ENCODE measurements at places on chromosomes 2 and 18.

- DNase-seq: no peak
These were observed 18.2 kb upstream of the C2orf66 start for GRCh38 chr2:196827356-196827755.

- DNase-seq: no peak
These were observed 3.7 kb upstream of the ESPNL start for GRCh38 chr2:238096311-238097011.

- DNase-seq: no peak
These were observed 246.7 kb upstream of the EPHA4 start for GRCh38 chr2:221818616-221819320.

GRCh38 chr2:86482034-86482433 is 40.9 kb downstream of the KDM3A start:
- DNase-seq: no peak

DNA sequence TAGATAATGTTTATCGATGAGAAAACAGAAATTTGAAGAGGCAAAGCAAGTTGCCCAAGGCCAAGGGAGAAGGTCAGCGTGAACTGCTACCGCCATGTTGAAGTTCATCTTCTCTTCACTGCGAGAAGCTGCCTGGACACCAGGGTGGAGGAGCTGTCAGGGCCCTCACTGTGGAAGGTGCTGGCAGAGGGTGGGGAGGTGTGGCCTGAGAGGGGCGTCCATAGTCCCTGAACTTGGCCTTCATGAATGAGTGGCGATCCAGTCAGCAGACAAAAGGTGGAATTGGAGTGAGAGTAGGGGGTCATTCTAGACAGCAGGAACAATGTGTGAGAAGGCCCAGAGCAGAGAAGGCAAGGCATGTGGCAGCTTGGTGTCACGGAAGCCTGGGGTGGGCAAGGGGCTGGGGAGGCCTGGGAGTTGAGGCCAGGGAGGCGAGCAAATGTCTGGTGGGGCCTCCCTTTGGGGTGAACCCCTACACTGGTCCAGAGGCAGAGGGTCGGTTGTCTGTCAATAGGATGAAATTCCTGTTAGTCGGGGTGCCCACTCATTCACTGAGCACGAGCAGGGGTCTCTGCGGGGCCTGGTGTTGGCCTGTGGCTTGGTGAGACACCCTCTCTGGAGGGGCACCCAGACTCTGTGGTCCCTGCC is 33.3 kb upstream of the KCNF1 start:
- DNase-seq: no peak

DNA sequence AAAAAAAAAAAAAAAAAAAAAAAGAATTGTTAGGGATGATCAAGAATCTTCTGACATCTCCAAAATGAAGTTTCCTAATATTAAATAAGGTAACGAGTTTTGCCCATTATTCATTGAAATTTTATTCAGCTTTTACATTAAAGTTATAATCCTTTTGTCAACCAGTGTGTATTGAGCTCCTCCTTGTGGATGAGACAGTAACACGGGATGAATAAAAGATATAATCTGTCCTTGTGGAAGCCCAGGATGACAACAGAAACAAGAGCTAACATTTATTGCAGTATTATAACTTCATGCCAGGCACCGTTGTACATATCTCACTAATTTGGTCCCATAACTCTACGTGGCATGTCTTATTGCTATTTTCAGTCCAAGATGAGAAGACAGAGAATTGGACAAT is 33.4 kb upstream of the SERPINB7 start:
- DNase-seq: no peak

GRCh38 chr18:59877361-59877760 is 22.4 kb upstream of the PMAIP1 start:
- no peak for DNase-seq

- peak; percentile 62 for DNase-seq
These were observed 378 bp upstream of the IAH1 start for GRCh38 chr2:9473985-9474360.

DNA sequence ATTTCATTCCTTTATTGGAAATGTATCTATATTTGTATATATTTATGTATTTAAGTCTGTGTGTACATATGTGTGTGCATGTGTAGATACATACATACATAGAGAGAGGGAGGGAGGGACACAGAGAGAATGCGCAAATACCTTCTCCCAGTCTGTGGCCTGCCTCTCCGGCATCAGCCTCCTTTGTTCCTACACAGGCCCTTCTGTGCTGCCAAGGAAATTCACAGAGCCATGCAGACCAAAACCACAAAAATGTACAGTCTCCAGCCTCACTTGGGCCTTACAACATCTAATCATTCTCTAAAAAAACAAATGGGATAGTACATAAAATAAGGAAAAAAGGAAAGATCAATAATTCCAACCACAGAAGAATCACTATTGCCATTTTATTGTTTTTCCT is 8.8 kb upstream of the CRACDL start:
- DNase-seq: no peak

GRCh38 chr18:78305789-78306188 is 673.8 kb upstream of the SALL3 start:
- no peak for DNase-seq

DNA sequence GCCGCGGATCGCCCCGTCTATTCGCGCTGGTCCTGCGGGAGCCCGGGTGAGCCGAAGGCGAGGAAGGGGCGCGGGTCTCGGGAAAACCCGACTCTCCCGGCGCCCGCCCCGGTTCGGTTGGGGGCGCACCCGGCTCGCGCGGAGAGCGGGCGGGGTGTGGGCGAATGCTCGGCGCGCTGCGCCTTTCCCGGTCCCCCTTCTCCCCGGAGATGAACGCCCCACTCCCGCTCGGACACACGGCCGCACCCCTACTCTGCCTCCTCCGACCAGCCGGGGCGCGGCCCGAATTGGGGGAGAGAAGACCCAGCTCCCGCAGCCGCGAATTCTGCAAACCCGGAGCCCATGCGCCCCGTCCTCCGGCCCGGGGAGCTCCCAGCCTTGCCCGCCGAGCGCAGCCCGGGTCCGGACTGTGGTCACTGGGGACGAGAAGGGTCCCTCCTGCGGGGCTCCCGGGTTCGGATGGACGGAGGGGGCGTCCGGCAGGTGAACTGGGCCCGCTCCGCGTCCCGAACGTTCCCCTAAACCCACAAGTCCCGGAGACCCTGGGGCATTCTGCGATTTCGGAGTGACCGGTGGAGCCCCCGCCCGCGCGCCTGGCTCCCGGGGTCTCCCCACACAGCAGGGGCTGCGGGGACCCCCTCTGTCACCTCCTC is 734 bp downstream of the KCNG2 start:
- no peak for DNase-seq

GRCh38 chr2:117436697-117437096 is 377.8 kb upstream of the DDX18 start:
- no peak for DNase-seq

- DNase-seq: no peak
These were observed 19.4 kb downstream of the TMEM87B start for GRCh38 chr2:112074506-112074905.

DNA sequence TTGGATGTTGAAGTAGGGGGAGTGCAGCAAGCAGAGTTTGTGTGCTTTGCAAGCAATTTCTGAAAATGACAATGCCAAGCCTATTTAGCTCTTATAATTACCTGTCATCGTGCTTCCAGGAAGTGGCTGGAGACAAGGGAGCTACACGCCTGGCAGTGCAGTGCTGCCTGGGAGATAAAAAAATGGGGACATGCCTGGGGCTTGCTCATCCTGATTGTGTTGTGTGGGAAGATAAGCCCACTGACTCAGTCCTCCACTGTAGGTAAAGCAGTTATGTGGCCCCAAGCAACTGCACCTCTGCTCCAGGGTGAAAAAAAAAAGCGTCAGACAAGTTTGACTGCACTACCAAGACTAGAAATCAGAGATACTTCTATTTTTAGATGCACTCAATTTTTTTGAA is 396.9 kb upstream of the NXPH2 start:
- DNase-seq: no peak

DNA sequence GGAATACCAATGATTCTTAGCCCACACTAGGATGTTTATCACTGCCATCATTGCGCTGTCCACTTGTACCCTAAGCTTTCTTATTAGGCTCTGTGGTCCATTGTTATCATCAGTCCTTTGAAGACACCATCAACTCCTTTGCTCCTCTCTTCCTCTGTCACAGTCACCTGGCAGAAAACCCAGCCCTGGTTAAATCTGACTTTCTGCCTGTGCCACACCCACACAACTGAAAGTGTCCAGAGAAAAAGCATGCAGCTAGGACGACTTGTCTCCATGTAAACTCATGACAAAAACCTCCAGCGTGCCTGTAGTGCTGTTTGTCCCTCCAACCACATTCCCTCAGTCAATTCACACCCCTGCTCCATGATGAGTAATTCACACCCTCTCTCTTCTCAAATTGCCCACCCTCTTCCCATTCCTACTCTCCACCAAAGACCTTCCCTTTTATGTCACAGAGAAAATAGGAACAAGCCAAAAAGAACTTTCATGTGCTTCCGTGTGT is 297.4 kb upstream of the MGAT5 start:
- no peak for DNase-seq

- peak; percentile 61 for DNase-seq
These were observed 10.0 kb upstream of the GBX2 start for GRCh38 chr2:236177967-236178889.

DNA sequence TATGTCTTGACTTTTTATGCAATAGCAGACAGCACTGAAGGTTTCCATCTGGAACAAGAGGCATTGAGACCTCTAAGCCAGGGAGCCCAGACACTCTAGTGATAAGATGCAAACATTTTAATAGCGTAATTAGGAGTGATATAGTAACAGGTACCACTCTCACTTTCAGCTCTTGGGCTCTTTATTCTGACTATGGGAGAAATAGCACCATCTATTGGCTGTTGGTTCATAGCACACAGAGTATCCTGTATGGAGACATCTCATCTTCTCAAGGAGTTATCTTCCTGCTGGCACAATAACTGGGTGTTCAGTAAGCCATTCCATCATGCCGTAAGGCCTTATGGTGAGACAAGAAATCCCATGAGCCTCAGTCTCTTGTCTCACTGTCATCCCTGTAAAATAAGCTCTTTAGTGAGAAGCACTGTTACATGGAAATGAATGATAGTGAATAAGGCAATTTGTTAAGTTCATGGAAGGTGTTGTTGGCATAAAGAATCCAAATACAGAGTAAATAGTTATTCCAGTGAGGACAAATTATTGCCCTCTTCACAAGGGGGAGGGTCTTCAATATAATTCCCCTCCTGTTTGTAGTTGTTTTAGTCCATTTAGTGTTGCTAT is 48.3 kb downstream of the THUMPD2 start:
- no peak for DNase-seq

- no peak for DNase-seq
These were observed 234.8 kb upstream of the PXDN start for GRCh38 chr2:1979138-1979537.

- DNase-seq: no peak
These were observed 255.8 kb downstream of the ERBB4 start for GRCh38 chr2:212282671-212283261.

DNA sequence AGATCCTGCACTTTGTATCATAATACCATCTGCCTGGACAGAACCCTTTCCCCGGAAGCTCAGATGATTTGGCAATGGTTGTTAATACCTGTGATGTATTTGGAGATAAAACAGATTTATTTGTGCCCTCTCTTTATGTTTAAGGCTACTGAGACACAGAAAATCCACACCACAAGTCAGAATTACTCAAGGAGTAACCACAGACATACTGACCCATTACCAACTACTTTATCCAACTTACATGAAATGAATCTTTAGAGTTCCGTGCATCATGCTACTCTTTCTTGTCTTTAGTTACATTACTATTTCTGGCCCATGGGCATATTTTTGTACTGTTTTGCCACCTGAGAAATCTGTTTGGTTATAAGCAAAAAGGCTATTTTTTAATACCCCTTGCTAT is 384.0 kb downstream of the STK39 start:
- DNase-seq: no peak

DNA sequence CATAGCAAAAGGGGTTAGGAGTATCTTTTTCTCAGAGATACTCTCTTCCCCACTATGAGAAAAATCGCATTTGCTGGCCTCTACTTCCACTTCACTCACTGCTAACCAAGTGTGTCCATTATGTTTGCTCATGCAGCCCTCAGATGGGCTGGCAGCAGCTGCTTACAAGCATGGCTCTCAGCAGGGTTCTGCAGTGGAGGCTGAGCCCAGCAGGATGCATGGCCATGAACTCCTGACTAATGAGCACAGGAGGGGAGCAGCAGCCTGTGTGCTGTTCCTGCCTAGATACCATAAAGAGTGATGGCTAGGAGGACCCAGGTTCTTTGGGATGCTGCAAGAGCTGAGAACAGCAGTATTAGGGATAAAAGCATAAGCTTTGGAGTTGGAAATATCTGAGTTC is 316.9 kb upstream of the THSD7B start:
- no peak for DNase-seq

DNA sequence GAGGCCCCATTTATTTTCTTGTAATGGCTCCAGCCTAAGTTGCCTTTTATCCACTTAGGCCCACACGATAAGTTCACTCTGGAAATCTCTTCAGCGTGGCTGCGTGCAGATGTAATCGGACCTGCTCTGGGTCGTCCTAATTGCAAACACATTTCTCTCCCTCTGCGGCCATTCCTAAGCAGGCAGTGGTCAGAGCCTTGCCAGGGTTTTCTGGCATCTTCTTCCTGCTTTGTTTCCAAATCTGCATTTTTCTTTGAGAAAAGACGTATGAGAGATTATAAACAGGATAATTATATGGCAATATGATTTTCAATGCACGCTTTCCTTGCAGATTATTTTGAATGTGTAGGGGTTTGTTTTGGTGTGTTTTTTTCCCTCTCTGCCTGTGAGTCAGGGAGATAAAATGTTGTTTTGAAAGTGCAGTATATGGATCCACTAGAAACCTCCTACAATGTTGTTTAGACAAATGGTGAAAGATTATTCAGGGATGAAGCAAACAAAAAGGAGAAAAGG is 239.4 kb upstream of the TANK start:
- no peak for DNase-seq

DNA sequence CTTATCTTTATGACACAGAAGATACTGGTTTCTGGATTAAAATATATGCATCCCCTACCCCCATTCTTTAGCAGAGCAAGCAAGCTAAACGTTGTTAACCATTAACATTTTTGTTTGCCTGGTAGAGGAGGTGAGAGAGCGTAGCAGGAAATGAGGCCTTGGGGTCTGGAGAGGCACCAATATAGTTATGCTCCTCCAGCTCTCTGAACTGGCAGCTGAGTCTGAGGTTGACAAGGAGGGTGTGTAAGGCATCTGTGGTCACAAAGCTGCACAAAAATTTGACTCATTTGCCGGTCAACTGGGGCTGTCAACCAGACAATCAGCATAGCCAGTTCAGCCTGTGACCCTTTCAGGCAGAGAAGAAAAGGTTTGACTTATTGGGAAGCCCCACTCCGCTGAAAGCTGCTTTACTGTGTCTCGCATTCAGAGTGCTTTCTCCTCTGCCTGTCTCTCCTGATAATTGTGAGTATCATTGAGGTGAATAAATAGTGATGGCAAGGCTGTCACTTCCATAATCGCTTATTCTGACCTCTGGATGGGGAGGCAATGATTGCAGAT is 647.5 kb upstream of the SETBP1 start:
- DNase-seq: no peak

DNA sequence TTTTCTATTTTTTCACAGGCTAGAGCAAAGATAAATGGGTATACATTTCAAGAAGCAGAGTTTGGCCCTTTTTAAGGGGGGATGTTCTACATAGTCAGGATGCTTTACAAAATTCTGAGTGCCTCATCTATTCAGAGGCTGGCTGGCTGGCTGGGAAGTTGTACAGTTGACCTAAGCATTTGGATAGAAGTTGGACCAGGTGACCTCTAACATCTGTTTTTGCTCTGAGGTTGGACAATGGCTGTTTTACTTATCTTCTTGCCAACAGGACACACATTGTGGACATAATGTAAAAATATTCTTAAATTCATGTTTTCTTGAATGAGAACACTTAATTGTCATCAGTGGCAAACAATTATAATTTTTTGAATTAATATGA is 205.4 kb downstream of the PTPRM start:
- no peak for DNase-seq

Measured in stimulated activated naive CD8-positive, alpha-beta T cell treated with anti-CD3 and anti-CD28 coated beads, Interleukin-15, Interleukin-2, amounts not matched to agents 100 U/mL and 50 U/mL, for 24 hours (primary cell).